ENCODE measurements at places on chromosomes 3 and 15.

GRCh38 chr3:149251186-149251585 lies 29.6 kb upstream of the CP start:
- DNase-seq, result no peak

- no peak for DNase-seq
Observed at GRCh38 chr3:70583682-70584081, 271.2 kb upstream of the MDFIC2 start.

DNA sequence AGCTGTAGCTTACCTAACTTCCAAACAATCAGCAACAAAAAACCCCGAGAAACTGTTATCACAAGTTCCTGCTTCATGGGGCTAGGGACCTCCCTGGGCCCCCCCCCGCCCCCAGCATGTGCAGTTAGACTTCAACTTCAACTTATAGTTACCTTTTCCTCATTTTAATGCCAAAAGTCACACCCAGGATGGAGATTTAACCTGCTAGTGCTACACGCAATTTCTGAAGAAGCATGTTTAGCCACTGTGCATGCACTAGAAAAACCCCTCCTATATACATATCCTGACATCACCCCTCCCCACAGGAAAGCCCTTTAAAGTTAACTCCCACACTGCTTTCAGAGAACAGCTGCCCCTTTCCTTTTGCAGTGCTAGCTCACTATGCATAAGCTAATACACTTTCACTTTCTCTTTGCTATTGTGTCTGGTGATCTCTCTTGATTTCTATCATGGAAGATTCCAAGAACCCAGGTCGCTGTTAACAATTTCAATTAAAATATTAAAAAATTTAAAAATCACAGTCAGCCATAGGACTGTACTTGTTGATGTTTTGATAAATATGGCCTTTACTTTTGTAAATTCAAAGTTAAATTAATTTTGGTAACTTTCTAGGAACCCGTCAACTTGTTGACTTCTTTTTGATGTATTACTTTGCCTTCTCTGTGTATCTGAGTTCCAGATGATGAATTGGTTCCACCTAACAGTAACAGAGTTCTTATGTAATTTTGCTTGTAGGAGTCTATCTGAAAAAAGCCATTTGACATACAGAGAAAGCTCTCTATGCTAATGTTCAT lies 75.2 kb upstream of the ACAD9 start:
- DNase-seq, result peak; percentile 23

DNA sequence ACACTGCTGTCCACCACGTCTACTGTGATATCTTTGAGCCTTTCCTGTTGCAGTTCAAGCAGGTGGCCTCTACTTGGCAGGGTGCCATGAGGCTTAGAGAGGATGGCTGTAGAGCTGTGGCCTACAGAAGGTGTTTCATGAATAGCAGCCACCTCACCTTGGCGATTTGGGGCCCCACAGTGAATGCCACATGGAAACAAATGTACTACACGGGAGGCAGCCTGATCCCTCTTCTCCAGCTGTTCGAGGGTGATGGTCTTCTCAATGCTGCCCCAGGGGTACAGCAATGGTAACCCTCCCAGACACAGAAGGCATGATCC lies 70.7 kb downstream of the FAM43A start:
- DNase-seq, result no peak

DNA sequence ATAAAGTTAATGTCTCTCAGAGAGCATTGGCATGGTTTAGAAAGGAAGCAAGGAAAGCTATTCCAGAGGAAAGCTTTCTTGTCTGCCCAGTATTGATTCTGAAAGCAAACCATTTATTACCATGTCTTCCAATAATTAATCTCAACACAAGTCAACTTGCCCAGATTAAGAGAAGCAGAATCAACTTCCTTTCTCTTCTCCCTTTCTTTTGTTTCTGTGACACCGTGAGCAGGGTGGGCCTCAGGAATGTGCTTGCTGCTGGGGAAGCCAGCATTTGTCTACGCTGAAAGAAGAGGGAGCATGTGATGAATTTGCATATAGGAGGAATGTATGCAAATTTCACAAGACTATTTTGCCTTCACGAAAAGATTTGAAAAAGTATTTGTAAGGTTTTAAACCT lies 368.6 kb upstream of the ROPN1 start:
- DNase-seq, result no peak

GRCh38 chr3:141959589-141960554 lies 83.4 kb downstream of the ATP1B3 start:
- no peak for DNase-seq

GRCh38 chr3:12380461-12380860 lies 91.6 kb downstream of the PPARG start:
- no peak for DNase-seq

GRCh38 chr15:65421360-65422215 lies 1.2 kb downstream of the IGDCC4 start:
- DNase-seq, result no peak

GRCh38 chr15:78350058-78350457 lies 9.9 kb downstream of the CRABP1 start:
- DNase-seq, result no peak

GRCh38 chr3:172402892-172403643 lies 45.2 kb downstream of the GHSR start:
- no peak for DNase-seq

DNA sequence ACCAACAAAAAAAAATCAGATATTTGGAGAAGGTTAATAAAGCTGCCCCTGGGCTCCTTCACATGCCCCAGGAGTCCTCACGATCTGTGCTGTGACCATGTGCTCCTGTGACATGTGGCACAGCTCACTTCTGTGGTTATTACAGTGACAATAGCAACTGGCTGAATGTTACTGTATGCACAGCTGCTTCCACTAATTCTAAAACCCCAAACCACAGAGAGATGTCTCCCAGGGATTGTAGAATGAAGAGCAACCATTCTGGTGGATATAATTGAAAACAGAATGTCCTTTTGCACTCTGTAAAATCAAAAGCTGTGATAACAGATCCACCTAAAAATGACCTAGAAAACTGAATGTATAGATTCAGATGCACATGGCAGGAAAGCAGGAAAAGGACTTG lies 489.2 kb upstream of the CNTN4 start:
- DNase-seq, result no peak

- no peak for DNase-seq
Observed at GRCh38 chr3:98986073-98986472, 84.6 kb upstream of the DCBLD2 start.

DNA sequence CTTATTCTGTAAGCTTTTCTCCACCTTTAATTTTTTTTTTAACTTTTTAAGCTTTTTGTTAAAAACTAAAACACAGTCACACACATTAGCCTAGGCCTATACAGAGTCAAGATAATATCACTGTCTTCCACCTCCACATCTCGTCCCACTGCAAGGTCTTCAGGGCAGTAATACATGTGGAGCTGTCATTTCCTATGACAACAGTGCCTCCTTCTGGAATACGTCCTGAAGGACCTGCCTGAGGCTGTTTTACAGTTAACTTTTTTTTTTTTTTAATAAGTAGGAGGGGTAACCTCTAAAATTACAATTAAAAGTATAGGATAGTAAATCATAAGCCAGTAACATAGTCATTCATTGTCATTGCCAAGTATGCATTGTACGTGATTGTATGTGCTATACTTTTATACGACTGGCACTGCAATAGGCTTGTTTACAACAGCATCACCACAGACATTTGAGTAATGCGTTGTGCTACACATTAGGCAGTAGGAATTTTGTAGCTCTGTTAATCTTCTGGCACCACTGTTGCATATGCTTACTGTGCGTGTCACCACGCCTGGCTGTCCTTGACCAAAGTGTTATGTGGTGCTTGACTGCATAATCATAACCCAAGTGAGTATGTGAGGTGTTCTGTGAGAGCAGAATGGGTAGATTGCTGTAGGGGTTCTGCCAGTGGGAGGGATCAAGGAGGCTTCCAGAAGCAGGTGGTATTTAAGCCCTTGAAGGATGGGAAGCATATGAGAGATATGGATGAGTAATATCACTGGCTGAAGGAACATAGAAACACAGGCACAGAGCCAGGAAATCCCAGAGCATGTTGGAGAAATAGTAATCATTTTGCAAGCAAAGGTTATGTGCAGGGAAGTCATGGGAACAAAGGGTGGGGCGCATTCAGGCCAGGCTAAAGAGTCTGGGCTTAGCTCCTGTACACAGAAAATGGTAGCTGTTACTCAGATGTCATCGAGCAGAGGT lies 18.3 kb downstream of the FBXO22 start:
- DNase-seq, result no peak

GRCh38 chr15:67409175-67409574 lies 111.8 kb upstream of the C15orf61 start:
- DNase-seq, result no peak

DNA sequence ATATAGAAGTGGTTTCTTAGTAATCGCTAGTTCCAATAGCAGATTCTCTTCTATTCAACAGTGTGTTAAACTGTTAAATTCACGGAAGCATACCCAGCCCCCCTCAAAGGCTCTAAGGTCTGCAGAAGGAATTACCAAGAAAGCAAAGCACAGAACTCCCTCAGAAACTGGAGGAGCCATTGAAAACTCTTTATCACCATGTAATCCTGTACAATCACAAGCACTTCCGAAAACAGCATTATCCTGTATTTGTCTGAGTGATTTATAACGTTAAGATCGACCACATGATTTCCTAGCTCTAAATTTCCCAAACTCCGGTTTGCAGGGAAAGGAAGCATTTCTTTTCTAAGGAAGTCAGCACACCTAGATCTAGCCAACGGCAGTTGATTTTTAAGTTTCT lies 20.0 kb downstream of the MYO1E start:
- no peak for DNase-seq

GRCh38 chr3:127490271-127491023 lies 100.1 kb downstream of the TPRA1 start:
- DNase-seq, result no peak

DNA sequence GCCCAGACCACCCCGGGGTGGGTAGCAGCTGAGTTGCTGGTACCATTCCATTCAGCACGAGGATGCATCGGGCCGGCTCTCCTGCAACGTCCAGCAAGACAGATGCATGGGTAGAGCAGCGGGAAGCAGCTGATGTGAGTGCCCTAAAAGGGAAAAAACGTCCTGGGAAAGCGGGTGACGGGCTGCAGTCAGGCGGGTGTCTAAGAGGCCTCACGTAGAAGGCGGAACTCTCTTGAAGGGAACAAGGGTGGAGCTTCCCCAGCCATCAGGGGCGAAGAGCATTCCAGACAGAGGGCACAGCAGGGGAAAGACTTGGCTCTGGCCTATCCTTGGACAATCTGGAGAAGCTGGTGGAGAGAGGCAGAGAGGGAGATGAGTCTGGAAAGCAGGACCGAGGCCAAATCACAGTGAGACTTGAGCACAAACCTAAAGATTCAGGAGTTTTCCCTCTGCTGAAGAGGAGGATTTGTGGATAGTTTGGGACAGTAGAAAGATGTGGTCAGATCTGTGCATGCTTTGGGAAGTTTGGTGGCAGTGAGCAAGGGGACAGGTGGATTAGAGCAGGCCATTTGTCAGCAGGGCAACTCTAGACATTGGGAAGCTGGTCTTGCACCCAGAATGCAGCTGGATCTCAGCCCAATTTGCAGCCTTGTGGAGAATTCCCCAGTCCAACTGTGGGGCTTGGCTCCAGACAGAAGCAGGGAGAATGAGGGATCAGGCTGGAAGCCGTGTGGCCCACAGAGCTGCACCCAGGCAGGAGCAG lies 70.7 kb downstream of the SEMA5B start:
- DNase-seq, result no peak

DNA sequence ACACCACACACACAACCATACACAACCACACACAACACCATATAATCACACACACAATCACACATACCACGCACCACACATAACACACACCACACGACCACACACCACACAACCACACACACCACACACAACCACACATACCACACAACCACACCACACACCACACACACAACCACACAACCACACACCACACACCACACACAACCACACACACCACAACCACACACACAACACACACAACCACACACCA lies 24.2 kb downstream of the CPN2 start:
- DNase-seq, result no peak

GRCh38 chr3:9862391-9863057 lies 17.5 kb downstream of the CIDEC start:
- no peak for DNase-seq

- no peak for DNase-seq
Observed at GRCh38 chr15:71344316-71344715, 229.0 kb downstream of the THSD4 start.

DNA sequence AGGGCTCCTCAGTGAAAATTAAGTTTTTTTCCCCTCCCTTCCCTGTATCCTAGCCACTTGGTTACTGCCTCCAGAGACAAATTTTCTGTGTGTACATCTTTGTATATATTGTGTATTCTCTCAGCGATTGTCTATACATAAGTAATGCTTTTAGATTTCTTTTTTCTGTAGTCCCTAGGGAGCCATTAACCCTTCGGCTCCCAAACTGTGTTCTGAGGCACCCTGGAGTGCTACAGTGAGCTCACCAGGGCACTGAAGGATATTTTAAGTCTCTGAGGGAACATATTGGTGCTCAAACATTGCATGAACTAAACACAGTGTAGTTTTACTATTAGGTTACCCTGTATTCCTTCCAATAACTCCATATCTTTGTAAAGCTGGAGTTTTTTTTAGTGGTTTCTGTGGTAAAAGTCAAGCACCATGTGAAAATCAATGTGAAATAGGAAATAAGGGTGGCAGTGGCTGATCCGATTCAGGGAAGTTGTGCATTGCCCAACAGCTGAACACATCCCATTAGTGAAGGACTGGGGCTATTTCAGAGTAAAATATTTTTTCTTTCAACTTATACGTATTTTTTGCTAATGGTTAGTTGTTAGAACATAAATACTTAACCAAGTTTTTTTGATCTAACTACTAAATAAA lies 43.0 kb downstream of the USP13 start:
- no peak for DNase-seq

DNA sequence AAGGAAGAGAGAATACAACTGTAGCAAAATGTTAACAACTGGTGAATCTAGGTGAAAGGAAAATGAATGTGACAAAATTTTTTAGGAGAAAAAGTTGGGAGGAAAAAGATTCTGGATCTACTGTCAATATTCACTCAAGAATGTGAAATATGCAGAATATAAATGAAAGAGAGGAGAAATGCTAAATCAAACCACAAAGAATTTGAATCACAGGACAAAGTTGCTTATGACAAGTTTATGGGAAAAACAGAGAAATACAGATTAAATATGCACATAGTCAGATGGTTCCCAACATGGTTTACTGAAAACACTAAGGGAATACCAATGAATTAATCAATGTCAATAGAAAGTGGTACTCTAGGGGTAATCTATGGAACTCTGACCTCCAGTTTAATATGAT lies 27.6 kb downstream of the C3orf33 start:
- DNase-seq, result no peak

GRCh38 chr3:50182533-50183099 lies 8.8 kb upstream of the GNAT1 start:
- DNase-seq, result no peak

GRCh38 chr15:99213187-99213811 lies 36.1 kb downstream of the TTC23 start:
- peak; percentile 2 for DNase-seq

DNA sequence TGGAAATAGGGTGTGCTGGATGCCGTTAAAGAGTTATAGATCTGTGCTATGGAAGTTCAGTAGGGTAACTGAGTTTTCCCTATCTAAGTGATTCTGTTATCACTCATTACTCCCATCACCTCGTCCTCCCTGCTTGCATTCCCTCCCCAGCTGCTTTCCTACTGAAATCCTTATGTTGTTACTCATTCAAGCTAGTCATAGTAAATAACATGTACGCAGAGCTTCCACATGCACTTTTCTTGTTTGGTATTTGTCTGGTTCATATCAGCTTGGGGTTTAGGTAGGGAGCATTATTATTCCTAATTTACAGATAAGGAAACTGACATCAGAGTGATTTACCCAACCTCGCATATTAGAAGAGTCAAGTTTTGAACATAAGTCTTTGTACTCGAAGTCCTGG lies 135.1 kb downstream of the HCN4 start:
- DNase-seq, result no peak

Data from T-helper 22 cell (primary cell).